Esophagus muscularis mucosa (tissue), 4 donors: ENCODE measurements at places on chromosomes 2 and 18. TPM values are rescaled to one million over a fixed set of nuclear protein-coding genes. Genes with fewer than 3 reads are reported as not detected.

DNA sequence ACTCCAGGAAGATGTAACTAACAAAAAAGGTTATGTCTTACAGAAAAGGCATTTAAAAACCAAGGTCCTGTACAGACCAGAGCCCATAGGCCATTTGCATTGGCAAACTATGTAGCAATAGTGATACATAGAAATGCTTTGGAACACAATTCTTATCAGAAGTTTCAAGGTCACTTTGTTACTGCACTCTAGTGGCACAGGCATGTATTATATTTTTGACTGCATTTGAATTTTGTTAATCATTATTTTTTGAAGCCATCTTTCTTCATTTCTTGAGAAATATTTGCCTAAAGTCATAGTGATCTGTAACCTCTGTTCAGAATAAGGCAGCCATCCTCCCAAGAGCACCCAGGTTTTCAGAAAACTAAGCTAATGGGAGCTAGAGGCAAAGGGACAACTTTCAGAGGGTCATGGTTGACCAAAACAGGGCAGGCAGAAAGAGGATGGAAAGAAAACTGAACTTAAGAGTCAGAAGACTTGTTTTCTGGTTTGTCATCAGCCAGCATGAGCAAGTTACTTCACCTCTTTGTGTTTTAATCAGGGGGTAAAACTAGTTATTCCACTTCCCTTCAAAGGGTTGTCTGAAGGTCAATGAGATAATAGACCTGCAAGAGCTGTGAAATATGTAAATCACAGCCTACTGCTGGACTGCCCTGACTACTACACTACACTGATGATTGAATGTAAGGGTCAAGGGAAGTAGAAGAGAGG lies 41.5 kb downstream of the SLC38A11 start:
- H3K27ac ChIP-seq, result no peak overlapping the region
- no peak overlapping the region for H3K4me3 ChIP-seq
- no peaks in the 10 kb centered on the region for H3K27me3 ChIP-seq
- peaks cover 37% of the 10 kb centered on the region for H3K4me1 ChIP-seq
- DNase-seq, result no peak

- DNase-seq, result no peak
- H3K27ac ChIP-seq, result no peak overlapping the region
- no peaks in the 10 kb centered on the region for H3K36me3 ChIP-seq
- H3K4me3 ChIP-seq, result no peak overlapping the region
- no peaks in the 10 kb centered on the region for H3K27me3 ChIP-seq
- no peaks in the 10 kb centered on the region for H3K4me1 ChIP-seq
These were observed 1059.2 kb upstream of the LRRTM1 start for GRCh38 chr2:81363800-81364199.

DNA sequence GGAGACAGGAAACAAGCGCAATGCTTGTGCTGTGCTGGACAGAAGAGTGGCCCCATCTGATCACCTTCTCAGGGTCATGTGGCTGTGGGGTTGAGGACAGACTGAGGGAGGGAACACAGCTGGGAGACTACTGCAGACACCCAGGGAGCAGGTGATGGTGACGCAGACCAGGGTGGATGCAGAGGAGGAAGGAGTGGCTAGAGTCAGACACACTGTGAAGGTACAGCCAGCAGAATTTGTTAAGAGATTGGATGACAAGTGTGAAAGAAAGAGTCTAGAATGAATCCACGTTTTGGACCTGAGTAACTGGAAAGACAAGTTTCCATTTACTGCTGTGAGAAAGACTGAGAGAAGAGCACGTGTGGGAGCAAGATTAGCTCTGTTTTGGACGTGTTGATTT lies 15.9 kb upstream of the POMC start:
- DNase-seq, result no peak
- H3K27ac ChIP-seq, result no peak overlapping the region
- no peaks in the 10 kb centered on the region for H3K36me3 ChIP-seq
- H3K4me1 ChIP-seq, result no peaks in the 10 kb centered on the region

DNA sequence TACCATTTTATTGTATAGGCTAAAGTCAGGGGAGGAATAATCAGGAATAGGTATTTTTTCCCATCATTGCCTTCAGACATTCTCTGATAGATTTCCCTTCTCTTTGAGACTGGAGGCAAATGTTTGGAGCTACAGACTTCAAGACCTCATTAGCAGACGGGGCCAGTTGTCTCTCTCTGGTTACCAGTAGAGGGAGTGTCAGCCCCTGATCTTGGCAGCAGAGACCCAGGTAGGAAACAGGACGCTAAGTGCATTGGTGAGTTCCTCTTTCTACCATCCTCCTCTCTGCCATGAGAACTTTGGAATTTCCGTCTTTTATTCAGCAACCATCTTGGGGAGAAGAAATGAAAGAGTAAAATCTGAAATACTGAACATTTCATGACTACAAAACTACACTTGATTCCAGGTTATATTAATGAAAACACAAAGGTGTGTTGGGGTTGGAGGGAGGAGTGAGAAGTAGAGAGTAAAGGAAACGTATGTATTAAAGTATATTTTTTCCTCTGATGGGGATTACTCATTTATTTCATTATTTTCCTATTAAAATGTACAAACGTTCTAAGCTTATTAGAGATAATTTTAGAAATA lies 186.2 kb upstream of the GCFC2 start:
- no peak overlapping the region for H3K4me3 ChIP-seq
- no peaks in the 10 kb centered on the region for H3K27me3 ChIP-seq
- no peak for DNase-seq
- no peaks in the 10 kb centered on the region for H3K4me1 ChIP-seq

DNA sequence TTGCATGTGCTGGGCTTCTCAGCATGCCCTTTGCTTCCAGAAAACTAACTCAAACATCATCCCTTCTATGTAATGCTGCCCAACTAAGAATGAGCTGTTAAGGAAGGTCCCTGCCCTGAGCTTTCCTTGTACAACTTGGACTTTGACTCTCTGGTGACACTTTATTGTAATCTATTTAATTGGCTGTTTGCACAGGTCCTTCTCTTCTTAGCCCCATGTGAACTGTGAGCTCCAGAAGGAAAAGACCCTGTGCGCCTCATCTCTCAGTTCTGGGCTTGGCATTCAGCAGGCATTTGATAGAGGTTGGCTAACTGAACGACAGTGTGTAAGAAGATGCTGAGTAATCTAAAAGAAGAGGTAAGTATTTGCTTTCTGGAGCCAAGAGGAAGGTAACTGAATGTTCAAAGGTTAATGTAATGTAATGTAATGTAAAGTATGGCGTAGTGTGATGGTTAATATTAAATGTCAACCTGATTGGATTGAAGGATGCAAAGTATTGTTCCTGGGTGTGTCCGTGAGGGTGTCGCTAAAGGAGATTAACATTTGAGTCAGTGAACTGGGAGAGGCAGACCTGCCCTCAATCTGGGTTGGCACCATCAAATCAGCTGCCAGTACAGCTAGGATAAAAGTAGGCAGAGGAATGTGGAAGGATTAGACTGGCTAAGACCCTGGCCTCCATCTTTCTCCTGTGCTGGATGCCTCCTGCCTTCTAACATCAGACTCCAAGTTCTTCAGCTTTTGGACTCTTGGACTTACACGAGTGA lies 60.8 kb upstream of the CCDC195 start:
- DNase-seq, result no peak
- no peaks in the 10 kb centered on the region for H3K36me3 ChIP-seq
- H3K27me3 ChIP-seq, result no peaks in the 10 kb centered on the region
- H3K4me3 ChIP-seq, result no peak overlapping the region

DNA sequence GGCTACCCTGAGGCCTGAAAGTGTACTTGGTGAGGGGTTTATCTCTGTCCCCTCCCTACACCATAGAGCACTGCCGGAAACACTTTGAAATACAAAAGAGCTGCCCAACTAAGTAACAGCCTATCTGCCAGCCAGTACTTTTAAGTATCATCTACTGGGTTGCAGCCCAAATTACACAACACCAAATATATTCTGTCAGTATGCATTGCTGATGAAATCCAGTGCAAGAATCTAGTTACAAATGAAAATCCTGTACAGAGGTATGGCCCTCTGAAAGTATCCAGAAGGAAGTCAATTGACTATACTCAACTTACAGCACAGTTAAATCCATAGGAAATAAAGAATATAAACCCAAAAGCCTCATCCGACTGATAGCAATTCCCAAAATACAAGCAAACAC lies 280.8 kb downstream of the CCDC85A start:
- H3K27ac ChIP-seq, result no peak overlapping the region
- peaks cover 6% of the 10 kb centered on the region for H3K27me3 ChIP-seq
- no peaks in the 10 kb centered on the region for H3K4me1 ChIP-seq
- no peaks in the 10 kb centered on the region for H3K36me3 ChIP-seq
- no peak overlapping the region for H3K4me3 ChIP-seq
- no peak for DNase-seq

TEX261 gene
- 31.1 TPM for total RNA-seq

SH2D6 gene
- not detected for total RNA-seq

- no peak for DNase-seq
- H3K27ac ChIP-seq, result no peak overlapping the region
- peaks cover 25% of the 10 kb centered on the region for H3K36me3 ChIP-seq
- H3K4me1 ChIP-seq, result no peaks in the 10 kb centered on the region
- no peaks in the 10 kb centered on the region for H3K27me3 ChIP-seq
These were observed 101.2 kb downstream of the UBR3 start for GRCh38 chr2:169928463-169928864.

GRCh38 chr2:235045336-235045972 lies 93.6 kb downstream of the SH3BP4 start:
- no peak overlapping the region for H3K4me3 ChIP-seq
- no peak overlapping the region for H3K27ac ChIP-seq
- no peaks in the 10 kb centered on the region for H3K27me3 ChIP-seq
- H3K36me3 ChIP-seq, result peaks cover 35% of the 10 kb centered on the region

GRCh38 chr2:45404807-45405297 lies 206.2 kb downstream of the SRBD1 start:
- H3K4me3 ChIP-seq, result no peak overlapping the region
- H3K27me3 ChIP-seq, result no peaks in the 10 kb centered on the region
- no peaks in the 10 kb centered on the region for H3K36me3 ChIP-seq
- no peaks in the 10 kb centered on the region for H3K4me1 ChIP-seq

CROCC2 gene
- not detected for total RNA-seq

GRCh38 chr2:174971868-174972781 lies 33.1 kb downstream of the CHN1 start:
- H3K4me1 ChIP-seq, result peaks cover 29% of the 10 kb centered on the region
- no peak overlapping the region for H3K4me3 ChIP-seq
- DNase-seq, result no peak
- H3K36me3 ChIP-seq, result no peaks in the 10 kb centered on the region

- DNase-seq, result no peak
- peaks cover 9% of the 10 kb centered on the region for H3K36me3 ChIP-seq
- H3K4me1 ChIP-seq, result no peaks in the 10 kb centered on the region
- H3K27me3 ChIP-seq, result no peaks in the 10 kb centered on the region
- no peak overlapping the region for H3K27ac ChIP-seq
- H3K4me3 ChIP-seq, result no peak overlapping the region
These were observed 76.9 kb downstream of the DIS3L2 start for GRCh38 chr2:232038251-232038880.

RAB11FIP5 gene
- 46.4 TPM for total RNA-seq

GRCh38 chr2:65630643-65631042 lies 198.2 kb upstream of the SPRED2 start:
- no peak overlapping the region for H3K27ac ChIP-seq
- peak; percentile 80 for DNase-seq
- H3K36me3 ChIP-seq, result no peaks in the 10 kb centered on the region
- H3K4me1 ChIP-seq, result no peaks in the 10 kb centered on the region
- H3K4me3 ChIP-seq, result no peak overlapping the region

CCNT2 gene
- total RNA-seq, result 29.1 TPM

OSR1 gene
- 99.6 TPM for total RNA-seq

DNA sequence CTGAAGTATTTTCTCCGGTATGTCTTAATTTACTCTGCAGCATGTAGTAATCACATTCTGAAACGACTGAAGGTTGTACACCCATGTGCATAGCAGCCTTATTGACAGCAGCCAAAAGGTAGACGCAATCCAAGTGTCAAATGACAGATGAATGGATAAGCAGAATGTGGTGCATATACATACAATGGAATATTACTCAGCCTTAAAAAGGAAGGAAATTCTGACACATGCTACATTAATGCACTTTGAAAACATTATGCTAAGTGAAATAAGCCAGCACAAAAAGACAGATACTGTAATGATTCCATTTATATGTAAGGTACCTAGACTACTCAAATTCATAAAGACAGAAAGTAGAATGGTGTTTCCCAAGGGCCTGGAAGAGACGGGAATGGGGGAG lies 88.0 kb upstream of the EFEMP1 start:
- H3K4me1 ChIP-seq, result no peaks in the 10 kb centered on the region
- H3K27me3 ChIP-seq, result no peaks in the 10 kb centered on the region
- no peaks in the 10 kb centered on the region for H3K36me3 ChIP-seq
- H3K4me3 ChIP-seq, result no peak overlapping the region
- no peak for DNase-seq
- no peak overlapping the region for H3K27ac ChIP-seq

- no peak overlapping the region for H3K27ac ChIP-seq
- H3K4me1 ChIP-seq, result no peaks in the 10 kb centered on the region
- H3K27me3 ChIP-seq, result no peaks in the 10 kb centered on the region
- DNase-seq, result no peak
- H3K4me3 ChIP-seq, result no peak overlapping the region
These were observed 363.6 kb downstream of the CTNNA2 start for GRCh38 chr2:79876430-79876829.

ASB18 gene
- total RNA-seq, result not detected

GAREM1 gene
- total RNA-seq, result 11.6 TPM

GRCh38 chr2:29463181-29463900 lies 348.1 kb downstream of the CLIP4 start:
- H3K27me3 ChIP-seq, result no peaks in the 10 kb centered on the region
- no peaks in the 10 kb centered on the region for H3K36me3 ChIP-seq
- H3K27ac ChIP-seq, result no peak overlapping the region
- H3K4me1 ChIP-seq, result no peaks in the 10 kb centered on the region

GRCh38 chr2:104919127-104919526 lies 65.2 kb downstream of the POU3F3 start:
- H3K4me3 ChIP-seq, result no peak overlapping the region
- no peaks in the 10 kb centered on the region for H3K36me3 ChIP-seq
- no peak overlapping the region for H3K27ac ChIP-seq
- no peak for DNase-seq
